ENCODE measurements at places on chromosomes 6 and 20. TPM values are rescaled to one million over a fixed set of nuclear protein-coding genes. Genes with fewer than 3 reads are reported as not detected.

DLK2 gene
- total RNA-seq: 1.9 TPM

RRAGD gene
- total RNA-seq: 17.0 TPM

ADAT2 gene
- 5.7 TPM for total RNA-seq

PRICKLE4 gene
- 10.6 TPM for total RNA-seq

C20orf204 gene
- total RNA-seq: 4.5 TPM

SMPDL3A gene
- 3.9 TPM for total RNA-seq

ISM1 gene
- 0.50 TPM for total RNA-seq

LAMA2 gene
- 94.8 TPM for total RNA-seq

PDE10A gene
- total RNA-seq: 18.0 TPM

SLC22A1 gene
- 1.7 TPM for total RNA-seq

PRDM13 gene
- total RNA-seq: 0.68 TPM

LZTS3 gene
- total RNA-seq: 13.9 TPM

C20orf144 gene
- 119 TPM for total RNA-seq

PTK7 gene
- 58.8 TPM for total RNA-seq

TMEM244 gene
- total RNA-seq: not detected

GNMT gene
- total RNA-seq: 0.31 TPM

OPRM1 gene
- total RNA-seq: 4.0 TPM

MAP7 gene
- total RNA-seq: 38.5 TPM

GRM1 gene
- 5.6 TPM for total RNA-seq

LINC00237 gene
- not detected for total RNA-seq

AMD1 gene
- 109 TPM for total RNA-seq
